ENCODE measurements at places on chromosomes 6 and 20.

DNA sequence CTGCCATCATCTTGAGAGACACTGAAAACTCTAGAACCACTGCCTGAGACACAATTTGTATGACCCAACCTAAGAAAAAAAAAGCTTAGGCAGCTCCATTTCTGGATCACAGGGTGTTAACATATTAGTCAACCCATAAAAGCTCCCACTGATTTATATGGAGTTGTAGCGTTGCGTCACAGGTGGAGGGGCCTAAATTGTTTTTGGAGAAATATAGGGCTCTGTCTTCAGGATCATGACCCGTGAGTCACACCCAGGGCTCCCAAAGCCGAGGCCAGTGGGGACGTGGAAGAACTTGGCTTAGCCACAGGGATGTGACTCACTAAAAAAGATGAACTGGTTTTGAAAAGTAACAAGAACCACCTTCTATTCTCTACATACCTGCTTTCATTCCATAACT lies 116.5 kb upstream of the BMP2 start:
- DNase-seq, result no peak

- peak; percentile 68 for DNase-seq
Measured at GRCh38 chr6:107560657-107561056, 70.7 kb downstream of the SOBP start.

- DNase-seq, result peak; percentile 12
Measured at GRCh38 chr6:43090559-43090956, 14.4 kb downstream of the PTK7 start.

- no peak for DNase-seq
Measured at GRCh38 chr20:43284486-43284885, 94.8 kb upstream of the PTPRT start.

DNA sequence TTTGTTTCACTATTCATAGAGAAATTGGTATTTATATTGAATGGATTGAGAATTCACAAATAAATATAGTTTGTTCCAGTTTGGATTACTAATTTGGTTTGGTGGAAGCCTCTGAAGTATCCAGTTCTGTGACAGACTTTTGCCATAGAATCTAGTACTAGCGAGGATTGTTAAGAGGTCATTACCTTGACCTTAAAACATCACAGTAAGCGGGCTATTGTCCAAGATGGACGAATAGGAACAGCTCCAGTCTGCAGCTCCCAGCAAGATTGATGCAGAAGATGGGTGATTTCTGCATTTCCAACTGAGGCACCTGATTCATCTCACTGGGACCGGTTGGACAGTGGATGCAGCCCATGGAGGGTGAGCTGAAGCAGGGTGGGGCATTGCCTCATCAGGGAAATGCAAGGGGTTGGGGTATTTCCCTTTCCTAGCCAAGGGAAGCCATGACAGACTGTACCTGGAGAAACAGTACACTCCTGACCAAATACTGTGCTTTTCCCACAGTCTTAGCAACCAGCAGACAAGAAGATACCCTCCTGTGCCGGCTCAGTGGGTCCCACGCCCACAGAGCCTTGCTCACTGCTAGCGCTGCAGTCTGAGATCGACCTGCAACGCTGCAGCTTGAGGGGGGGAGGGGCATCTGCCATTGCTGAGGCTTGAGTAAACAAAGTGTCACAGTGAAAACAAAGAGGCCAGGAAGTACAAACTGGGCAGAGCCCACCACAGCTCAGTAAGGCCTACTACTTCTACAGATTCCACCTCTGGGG lies 66.4 kb upstream of the NEDD9 start:
- DNase-seq, result peak; percentile 1

DNA sequence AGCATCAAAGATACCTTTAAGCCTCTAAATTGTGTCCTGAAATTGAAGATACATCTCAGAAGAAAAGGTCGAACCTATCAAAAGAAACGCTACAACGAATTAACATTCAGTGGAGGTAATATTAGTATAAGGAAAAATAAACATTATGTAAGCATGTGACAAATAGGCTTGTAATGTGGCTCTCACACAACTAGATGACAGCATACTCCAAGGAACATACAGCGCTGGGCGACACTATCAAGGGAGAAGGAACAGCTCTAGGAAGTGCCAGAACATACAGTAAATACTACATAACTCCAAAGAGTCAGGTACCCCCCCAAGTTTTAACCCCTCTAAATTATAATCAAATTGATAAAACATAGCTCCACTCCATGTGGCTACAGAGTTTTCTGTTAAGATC lies 103.5 kb downstream of the LAMP5 start:
- DNase-seq, result peak; percentile 71

GRCh38 chr20:2122936-2123335 lies 21.3 kb downstream of the STK35 start:
- DNase-seq, result no peak

GRCh38 chr6:86153521-86153920 lies 510.8 kb upstream of the SYNCRIP start:
- DNase-seq, result no peak

DNA sequence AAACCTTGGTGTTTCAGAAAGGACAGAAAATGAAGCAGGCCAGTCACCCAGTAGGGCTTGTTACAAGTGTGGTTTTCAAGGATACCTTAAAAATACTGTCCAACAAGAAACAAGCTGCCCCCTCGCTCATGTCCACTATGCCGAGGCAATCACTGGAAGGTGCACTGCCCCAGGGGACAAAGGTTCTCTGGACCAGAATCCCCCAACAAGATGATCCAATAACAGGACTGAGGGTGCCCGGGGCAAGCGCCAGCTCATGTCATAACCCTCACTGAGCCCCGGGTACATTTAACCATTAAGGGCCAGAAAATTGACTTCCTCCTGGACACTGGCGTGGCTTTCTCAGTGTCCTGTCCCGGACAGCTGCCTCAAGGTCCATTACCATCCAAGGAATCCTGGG lies 6.6 kb upstream of the NT5DC1 start:
- no peak for DNase-seq

DNA sequence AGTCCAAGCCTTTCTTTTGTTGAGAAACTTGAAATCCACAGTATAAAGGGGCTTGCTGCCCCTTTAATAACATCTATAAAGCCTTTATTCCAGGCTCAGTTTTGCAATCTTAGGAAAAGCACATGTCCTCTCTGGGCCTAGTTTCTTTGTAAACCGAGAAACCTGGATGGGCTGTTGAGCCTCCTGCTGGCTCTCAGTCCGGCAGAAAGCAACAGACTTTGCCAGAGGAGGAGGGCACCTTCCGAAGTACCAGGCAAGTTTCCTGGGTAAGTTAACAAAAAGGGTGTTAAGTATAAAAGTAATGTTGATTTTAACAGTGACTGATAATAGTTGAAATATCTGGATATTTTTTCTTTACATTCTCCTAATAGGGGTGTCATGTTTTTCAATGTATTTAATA lies 99.0 kb upstream of the POPDC3 start:
- no peak for DNase-seq

GRCh38 chr6:16409531-16410441 lies 171.4 kb downstream of the GMPR start:
- DNase-seq, result no peak

- DNase-seq, result no peak
Measured at GRCh38 chr20:1083431-1084080, 34.8 kb upstream of the PSMF1 start.

DNA sequence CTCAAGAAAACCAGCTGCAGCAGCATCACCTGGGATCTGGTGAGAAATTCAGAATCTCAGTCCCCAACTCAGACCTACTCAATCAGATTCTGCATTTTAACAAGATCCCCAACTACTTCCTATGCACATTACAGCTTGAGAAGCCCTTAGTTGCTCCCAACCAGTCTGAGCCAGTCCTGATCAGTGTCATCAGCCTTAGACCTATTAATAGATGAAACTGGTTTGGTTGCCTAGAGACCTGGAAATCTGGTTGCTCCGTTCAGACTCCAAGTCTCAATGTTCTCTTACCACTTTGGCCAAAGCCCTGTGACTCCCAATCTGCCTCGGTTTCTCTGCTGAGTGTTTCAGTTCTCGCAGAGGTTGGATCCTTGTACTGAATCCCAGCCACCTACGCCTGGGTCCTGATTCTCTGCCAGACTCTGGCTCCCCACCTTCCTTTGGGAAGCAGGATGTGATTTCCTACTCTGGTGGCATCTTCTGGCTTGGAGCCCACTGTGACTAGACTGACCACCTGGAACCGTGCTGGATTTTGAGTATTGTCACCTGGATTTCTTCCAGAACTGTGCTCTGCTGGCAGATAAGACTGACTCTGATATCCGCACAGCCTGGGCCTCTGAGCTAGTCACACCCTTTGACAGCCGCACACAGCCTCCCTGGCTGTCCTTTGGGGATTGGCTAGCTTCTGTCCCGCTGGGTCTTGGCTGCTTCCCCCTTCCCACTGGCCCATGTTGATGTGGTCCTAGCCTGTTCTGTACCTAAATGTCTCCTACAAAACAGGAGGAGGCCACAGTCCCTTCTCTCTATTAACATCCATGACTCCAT lies 20.3 kb upstream of the ATXN1 start:
- DNase-seq, result no peak

- no peak for DNase-seq
Measured at GRCh38 chr20:49814057-49814694, 1.5 kb downstream of the SLC9A8 start.

- DNase-seq, result peak; percentile 54
Measured at GRCh38 chr20:57498425-57499400, 26.2 kb downstream of the CTCFL start.

DNA sequence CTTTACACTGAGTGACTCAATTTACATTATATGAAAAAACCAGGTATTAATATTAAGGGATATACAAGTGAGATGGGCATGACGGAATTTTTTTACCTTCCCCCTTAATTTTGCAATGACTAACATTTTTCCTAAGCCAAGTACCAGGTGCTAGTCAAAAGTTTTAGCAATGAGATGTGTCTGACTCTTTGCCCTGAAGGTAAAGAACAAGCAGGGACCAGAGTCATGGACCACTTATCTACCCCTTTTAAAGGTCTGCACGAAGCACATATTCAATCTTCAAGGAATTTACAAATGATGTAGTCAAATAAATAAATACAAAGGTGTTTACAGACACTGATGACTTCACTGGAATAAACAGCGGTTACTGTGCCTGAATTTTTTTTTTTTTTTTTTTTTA lies 1.4 kb downstream of the GLO1 start:
- DNase-seq, result no peak

- no peak for DNase-seq
Measured at GRCh38 chr6:17813542-17813941, 106.8 kb upstream of the NUP153 start.

GRCh38 chr20:18288749-18289267 lies 481 bp downstream of the ZNF133 start:
- DNase-seq, result no peak

DNA sequence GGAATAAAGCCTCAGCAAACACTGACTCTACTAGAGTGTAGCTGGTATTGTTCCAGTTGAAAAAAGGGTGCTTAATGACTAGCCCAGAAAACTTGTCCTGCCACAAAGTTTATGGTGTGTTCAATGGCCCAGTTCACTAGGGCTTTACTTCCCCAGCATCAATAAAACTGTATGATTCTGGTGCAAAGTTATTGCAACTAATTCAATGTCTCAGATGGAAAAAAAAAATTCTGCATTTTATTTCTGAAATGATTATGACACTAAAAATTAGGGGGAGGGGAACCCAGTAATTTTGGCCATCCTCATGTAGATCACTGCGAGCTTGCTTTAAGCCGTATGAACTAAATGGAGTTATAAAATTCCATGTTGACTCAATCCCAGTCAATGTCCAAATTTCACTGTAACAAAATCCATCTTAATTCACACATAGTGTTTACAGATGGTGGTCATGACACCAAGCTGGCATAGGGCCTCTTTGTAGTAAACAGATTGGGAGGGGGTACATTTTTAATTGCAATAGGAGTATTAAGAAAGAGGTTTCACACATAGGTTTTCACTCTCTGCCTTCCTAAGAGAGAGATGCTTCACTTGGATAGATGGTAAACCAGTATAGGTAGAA lies 41.2 kb downstream of the PTPRK start:
- DNase-seq, result no peak

DNA sequence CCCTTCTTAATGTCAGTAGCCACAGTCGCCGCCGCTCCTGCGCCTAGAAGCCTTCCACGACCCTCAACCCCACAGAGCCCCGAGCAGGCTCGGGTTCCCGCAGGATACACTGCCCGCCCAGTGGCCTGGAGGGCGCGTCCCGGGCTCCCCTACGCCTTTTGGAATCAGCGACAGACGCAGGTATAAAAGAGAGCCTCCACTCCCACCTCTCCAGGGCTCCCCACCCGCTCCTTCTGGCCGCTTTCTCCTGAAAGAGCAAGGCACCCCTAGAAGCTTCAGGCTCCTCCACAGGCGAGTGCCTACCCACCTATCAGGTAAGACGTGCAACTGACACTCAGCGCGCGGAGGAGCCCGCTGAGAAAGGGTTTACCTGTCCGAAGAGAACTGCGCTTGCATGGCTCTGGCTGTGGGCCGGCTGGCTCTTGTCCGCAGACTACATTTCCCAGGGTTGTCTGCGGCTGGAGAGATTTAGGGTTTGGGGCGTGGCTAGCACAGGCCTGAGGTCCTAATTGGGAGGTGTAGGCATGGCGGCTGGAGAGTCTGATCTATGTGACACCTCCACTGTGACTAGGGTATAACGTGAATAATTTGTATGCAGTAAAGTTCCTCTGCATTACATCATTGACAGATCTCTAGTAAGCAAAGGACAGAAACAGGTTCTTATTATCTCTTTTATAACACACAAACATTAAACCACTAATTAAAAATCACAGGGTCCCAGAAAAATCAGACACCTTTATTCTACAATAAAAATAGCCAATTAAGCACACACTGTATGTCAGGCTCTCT lies 13.5 kb upstream of the ZNF391 start:
- peak; percentile 92 for DNase-seq

GRCh38 chr6:41374618-41375590 lies 39.5 kb downstream of the NCR2 start:
- DNase-seq, result no peak

DNA sequence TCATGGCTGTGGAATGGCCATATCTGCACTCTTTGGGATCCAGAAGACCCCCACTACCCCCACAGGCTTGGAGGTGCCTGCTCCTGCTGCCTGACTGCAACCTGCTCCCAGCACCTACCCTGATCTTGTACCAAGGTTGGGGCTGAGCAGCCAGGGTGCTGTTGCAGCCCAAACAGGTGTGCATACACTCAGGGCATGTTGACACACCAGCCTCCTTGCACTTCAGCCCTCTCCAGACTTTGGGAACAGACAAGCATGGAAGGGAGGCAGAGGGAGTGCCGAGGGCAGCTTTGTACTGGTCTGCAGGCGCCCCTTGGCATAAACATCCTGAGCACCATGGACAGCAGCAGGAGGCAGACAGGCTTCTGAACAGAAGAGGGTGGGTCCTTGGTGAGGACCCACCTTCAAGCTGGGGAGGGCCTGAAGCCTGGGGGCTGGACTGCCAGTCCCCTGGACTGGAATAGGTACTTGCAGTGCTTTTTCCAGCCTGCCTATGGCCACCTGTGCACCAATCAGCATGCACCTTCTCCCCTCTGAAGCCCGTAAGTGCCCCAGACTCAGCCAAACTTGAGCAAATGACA lies 1675.8 kb downstream of the HACE1 start:
- peak; percentile 8 for DNase-seq

DNA sequence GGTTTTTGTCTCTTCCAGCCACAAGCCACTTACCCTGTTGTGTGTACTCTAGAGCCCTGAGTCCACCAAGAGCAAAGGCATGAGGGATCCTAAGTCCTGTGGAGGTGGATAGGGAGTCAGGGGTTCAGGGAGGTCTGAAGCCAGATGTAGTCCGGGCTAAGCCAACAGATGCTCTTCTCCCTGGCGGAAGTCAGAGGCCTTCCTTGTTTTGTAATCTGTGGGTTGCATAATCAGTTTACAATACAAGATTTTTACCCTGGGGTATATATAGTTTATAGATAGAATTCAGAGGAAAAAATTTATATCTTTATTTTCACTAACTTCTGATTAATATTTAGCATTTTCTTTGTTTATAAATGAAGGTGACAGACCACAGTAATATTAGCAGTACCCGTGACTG lies 9.2 kb downstream of the LAMP5 start:
- DNase-seq, result no peak

- DNase-seq, result no peak
Measured at GRCh38 chr20:44914924-44915323, 5.1 kb downstream of the PABPC1L start.
